Activated CD8-positive, alpha-beta memory T cell treated with anti-CD3 and anti-CD28 coated beads for 4 hours (primary cell): ENCODE measurements at places on chromosomes 5 and 9.

- DNase-seq = no peak
Observed at GRCh38 chr5:34941936-34942335, 12.6 kb downstream of the DNAJC21 start.

DNA sequence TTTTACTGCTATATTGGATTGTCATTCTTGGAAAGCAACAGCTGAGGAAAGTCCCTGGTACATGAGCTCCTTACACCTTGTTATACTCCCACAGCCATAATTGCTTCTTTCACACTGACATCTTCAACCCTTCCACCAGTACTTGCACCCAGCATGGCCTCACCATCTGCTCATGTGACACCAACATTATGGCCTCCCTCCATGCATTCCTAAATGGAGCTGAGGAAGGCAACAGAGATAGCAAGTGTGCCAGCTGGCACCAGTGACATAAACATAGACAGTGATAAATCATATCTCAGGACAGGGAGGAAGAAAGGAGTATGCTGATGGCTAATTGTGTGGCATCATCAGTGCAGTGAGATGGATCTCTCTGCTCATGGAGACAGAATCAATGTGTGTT lies 119.5 kb downstream of the BAAT start:
- DNase-seq = no peak

DNA sequence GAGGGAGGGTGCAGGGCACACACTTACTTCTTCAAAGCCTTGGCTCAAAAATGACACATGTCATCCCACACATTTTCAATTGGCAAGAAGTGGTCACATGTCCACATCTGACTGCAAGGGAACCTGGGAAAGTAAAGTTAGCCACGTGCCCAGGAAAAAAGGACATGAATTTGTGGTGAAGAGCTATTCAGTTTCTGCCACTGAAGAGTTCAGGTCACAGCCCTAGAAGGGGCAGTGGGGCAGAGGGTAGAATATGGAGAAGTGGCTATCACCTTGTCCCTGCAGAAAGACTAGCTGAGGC lies 1.9 kb upstream of the RGS14 start:
- no peak for DNase-seq

- no peak for DNase-seq
Observed at GRCh38 chr9:19085295-19085694, 17.4 kb downstream of the HAUS6 start.

DNA sequence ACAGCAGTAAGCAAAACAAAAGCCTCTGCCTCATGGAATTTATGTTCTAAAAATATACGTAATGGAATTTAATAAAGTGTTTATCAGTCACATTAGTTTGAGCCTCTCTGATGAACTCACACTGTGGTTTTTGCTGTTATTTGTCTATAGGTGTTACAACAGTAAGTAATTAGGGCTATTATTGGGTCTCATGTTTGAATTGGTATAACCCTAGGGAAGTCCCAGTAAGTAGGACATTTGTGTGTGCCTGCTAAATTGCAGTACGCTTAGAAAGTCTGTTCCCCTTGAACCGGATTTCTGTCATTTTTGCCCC lies 197.6 kb downstream of the NR3C1 start:
- DNase-seq = no peak

GRCh38 chr9:12972608-12973589 lies 198.1 kb downstream of the LURAP1L start:
- no peak for DNase-seq

GRCh38 chr9:112581469-112582176 lies 95.0 kb downstream of the KIAA1958 start:
- no peak for DNase-seq

GRCh38 chr5:84272771-84273516 lies 111.7 kb downstream of the EDIL3 start:
- no peak for DNase-seq

- no peak for DNase-seq
Observed at GRCh38 chr9:113409883-113410206, 630 bp downstream of the POLE3 start.

GRCh38 chr5:124596595-124597421 lies 149.6 kb downstream of the ZNF608 start:
- DNase-seq = no peak

DNA sequence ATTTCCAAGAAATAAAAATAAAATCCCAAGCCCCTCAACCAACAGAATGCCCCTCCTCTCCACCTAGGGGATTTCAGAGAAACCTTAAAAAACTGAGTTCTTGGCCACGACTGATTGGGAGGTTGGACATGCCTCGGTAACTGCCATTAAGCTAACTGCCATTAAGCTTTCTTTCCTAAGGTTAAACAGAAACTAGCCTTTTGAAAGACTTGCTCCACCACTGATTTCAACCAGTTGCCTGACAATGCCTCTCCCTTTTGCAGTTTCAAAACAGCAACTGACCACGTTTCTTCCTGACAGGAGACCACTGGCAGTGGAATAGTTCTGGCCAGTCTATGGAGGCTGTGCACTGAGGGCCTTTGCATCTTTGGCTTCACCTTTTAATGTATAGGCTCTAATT lies 39.3 kb upstream of the TRPC7 start:
- no peak for DNase-seq

GRCh38 chr9:15711931-15712330 lies 159.1 kb downstream of the CCDC171 start:
- DNase-seq = no peak

DNA sequence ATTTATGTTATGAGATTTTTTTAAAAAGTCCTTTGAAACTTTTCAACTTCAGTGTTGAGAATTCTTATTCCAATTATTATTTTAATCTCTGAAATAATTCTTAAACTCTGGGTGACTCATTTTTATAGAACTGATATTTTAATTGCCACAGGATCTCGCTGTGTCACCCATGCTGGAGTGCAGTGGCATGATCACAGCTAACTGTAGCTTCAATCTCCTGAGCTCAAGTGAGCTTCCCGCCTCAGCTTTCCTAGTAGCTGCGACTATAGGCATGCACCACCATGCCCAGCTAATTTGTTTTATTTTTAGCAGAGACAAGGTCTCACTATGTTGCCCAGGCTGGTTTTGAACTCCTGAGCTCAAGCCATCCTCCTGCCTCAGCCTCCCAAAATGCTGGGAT lies 41.0 kb downstream of the DIMT1 start:
- no peak for DNase-seq

DNA sequence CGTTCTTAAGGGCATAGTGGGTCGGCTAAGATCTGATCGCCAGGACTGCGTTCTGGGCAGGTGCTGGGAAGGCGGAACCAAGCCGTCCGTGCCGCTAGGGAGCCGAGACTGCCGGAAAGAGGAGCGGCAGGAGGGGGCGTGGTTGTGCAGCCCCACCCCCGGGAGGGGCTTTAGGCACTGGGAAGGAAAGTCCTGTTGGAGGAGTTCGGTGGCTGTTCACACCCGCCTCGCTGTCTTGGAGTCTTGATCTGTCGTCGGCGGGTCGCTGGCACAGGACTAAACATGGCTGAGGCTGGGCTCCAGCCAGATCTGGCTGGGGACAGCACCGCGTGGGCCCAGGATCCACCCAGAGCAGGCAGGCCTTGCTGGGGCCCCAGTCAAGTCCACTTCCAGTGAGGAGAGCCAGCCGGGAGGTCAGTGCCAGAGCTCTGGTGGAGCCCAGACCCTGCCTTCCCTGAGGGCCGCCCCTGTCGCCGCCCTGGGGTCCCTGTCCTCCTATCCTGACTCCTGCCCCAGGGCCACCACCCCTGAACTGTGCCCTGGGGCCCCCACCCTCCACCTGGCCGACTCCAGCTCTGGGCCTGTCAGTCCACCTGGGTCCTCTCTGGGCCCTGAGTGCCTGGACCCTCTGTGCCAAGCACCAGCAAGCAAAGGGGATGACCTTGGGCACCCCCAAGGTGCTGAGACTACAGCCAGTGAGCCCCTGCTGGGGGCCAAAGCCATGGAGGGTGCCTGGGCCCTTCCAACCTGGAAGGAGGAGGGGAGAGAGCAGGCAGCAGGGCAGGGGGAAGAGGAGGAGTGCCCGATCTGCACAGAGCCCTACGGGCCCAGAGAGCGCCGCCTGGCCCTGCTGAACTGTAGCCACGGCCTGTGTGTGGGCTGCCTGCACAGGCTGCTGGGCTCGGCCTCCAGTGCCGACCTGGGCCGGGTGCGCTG lies 4.5 kb downstream of the RNF208 start:
- DNase-seq = no peak

DNA sequence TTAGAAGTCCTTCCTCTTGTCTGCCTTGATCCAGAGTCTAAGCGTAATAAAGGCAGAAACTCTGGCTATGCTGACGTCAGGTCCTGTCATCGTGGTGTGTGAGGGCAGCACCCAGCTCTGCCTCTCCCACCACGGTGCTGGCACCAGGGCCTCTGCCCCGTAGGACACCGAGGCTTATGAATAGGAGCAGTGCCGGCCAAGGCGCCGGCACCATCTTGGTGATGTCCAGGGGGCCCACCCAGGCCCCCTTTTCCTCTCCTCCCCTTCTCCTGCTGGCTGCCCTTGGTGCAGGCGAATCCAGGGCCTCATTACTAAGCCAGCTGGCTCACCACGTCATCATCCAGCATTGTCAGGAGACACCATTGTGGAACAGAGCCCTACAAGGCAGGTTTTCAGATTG lies 252.3 kb downstream of the FANCC start:
- no peak for DNase-seq

GRCh38 chr5:11322133-11322532 lies 561.1 kb upstream of the DAP start:
- DNase-seq = no peak

DNA sequence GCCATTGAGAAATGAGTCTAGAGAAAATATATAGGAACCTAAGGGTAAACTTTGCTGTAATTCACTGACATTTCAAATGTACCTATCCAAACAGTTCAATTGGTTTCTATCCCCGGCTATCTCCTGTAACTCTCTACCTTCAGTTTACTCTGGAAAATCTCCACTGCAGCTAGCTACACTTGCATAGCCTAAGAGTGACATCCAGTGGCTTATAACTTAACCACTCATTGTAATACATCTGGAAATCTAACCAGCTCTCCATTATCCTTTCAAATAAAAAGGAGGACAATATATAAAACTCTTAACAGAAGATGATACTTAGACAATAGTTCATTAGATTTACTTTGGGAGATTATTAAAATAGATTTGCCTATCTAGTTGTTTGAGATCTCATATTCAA lies 35.3 kb upstream of the SPDL1 start:
- DNase-seq = no peak

- DNase-seq = no peak
Observed at GRCh38 chr9:90919883-90920282, 118.3 kb downstream of the SYK start.

DNA sequence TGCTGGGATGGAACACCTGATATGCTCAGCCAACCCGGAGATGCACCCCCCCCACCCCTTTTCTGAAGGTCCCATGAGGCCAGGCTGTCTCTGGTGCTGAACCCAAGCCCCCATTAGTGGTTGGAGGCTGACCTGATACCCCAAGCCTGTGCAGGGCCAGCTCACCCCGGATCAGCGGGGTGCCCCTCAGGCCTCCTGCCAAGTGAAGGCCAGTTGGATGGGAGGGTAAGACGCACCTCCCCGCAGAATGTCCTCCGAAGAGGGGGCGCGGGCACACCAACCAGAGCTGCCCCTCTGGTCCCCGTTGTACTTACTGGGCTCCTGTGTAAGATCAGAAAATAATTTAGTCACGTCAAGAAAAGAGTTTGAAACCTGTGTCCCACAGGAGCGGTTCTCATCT lies 76.8 kb upstream of the OTULINL start:
- DNase-seq = no peak

DNA sequence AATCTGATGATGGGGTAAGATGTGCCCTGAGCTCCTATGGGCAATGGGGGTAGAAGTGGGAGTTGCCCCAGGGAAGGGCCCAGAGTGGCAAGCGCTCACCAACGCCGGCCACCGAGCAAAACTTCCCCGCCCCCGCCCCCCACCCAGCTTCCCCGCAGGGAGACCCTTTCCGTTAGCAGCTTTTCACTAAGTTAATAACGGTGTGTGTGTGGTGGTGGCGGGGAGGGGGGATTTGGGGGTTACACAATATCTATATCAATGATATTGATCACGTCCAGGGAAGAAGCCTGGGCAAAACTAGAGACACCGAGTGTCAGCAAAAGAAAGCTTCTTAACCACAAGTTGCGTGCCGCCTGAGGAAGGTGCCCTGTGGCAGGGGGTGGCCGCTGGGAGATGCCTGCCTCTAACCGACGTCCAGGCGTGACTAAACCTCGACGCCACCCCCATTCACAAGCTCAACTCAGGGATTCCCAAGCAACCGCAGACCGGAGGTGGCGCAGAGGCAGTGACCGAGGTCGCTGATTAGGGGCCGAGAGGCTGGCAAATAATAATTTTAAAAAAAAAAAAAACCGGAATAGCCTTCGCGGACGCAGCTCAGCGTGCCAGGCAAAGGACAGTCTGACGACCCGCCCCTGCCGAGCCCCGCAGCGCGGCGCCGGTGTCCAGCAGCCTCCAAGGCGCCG lies 222.6 kb downstream of the MEF2C start:
- no peak for DNase-seq

GRCh38 chr9:134252084-134252830 lies 74.0 kb upstream of the RXRA start:
- no peak for DNase-seq

GRCh38 chr9:119924736-119925135 lies 555.5 kb upstream of the BRINP1 start:
- no peak for DNase-seq

DNA sequence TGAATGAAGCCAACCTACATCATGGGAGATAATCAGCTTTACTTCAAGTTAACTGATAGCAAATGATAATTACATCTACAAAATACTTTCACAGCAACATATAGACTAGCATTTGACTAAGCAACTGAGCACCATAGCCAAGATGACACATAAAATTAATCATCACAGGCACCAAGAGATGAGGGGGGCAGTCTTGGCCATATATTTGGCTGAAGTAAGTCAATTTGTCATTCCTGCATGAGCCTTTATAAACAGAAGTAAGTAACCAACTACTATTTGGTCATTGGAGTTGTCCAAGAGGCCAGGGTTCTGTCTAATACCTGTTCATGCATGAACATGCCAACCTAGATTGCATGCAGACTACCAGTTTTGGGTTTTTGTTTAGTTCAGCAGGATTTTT lies 53.6 kb downstream of the PDCD1LG2 start:
- no peak for DNase-seq
